ENCODE measurements at places on chromosomes 7 and 10.

DNA sequence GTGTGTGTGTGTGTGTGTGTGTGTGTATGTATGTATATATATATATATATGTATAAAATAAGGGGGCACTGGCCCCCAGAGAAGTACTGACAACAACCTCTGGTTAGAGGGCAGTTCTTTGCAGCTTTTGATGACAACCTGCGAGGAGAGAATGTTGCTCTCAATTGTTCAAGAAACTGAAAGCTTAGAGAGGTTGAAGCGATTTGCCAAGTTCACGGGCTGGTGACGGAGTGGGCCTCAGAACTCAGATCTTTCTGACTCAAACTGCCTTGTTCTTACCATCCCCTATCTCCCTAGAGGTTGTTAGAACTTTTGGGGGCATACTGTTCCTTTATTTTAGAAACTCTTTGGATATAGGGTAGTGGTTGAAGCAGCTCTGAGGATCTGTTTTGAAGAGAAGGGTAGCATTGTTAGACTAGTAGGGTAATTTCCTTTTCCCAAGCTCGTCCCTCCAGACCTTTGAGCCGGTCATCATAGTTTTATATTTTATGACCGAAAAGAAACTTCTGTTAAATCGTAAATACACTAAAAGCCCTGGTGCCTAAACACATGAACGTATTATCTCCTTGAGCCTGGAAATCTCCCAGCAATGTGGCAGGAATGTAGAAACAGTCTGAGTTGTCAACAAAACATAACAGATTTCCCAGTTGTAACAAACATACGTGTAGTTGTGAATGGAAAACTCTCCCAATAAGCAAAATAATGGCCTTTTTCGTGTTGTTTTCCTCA, 541.7 kb upstream of the GALNT17 start:
- no peak for DNase-seq

DNA sequence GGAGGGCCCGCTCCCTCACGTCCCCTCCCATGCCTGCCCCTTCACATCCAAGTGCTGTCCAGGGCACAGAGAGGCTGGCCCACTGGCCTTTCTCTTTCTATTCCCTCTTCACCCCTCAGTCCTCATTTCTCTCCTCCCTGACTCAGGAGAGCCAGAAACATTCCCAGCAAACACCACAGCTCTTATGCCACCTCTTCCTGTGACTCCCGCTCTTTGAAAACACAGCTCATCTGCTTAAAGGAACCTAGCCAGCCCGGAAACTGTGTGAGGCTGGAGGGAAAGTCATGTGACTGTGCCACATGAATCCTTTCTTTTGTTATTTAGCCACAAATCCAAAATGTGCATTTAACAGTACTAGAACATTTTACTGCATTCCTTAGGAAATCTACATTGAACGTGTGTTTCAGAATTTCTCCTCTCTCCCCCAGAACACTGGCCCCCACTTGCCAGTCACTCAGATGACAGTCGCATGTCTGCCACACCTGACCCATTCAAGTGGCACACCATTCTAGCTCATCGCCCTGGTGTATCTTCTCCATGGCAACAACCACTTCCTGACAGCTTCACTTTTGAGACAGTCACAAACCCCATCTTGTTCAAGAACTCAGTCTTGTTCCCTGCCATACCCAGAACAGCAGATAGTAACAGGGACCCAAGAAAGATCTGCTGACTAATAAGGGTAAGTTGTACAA, 42.8 kb downstream of the GRB10 start:
- DNase-seq: no peak

DNA sequence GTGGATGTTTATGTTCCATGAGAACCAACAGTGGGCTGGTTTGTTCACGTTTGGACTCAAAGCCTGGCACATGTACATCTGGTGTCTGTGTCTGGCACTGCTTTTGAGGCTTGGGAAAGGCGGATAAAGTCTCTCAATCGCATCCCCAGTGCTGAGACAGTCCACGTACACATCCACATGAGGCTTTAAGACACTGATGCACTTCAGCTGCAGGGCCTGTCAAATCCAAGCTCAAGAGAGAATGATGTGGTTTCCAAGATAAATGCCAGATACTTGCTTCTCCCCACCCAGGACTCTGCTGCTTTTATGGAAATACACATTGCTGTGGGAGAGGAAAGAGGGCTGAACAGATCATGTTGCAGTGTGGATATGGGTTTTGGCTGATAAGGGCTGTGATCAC, 178.4 kb downstream of the ADARB2 start:
- DNase-seq: no peak

- DNase-seq: no peak
Measured at GRCh38 chr7:21543528-21544302, 876 bp downstream of the DNAH11 start.
